ENCODE measurements at places on chromosomes 13 and 19.

DNA sequence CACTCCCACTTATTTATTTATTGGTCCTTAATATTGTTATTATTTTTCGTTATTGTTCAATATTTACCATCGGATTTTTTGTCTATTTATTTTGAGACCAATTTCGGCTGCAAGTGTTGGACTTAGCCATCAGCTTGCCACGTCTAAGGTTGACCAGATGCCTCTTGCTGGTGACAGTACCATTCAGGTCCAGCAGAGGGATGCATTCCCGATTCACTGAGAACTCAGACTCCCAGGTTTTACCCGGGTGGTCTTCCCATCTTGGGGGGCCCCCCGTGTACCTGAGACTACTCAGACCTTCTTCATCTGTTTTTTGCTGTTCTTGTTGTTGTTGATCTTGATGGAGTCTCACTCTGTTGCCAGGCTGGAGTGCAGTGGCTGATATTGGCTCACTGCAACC lies 1435.2 kb downstream of the UQCRFS1 start:
- no peak for DNase-seq

- DNase-seq: peak; percentile 86
Observed at GRCh38 chr19:42270346-42271044, 1.4 kb downstream of the CIC start.

- no peak for DNase-seq
Observed at GRCh38 chr13:103224804-103225203, 158.6 kb upstream of the SLC10A2 start.

- no peak for DNase-seq
Observed at GRCh38 chr13:41645331-41645730, 188.0 kb downstream of the RGCC start.

DNA sequence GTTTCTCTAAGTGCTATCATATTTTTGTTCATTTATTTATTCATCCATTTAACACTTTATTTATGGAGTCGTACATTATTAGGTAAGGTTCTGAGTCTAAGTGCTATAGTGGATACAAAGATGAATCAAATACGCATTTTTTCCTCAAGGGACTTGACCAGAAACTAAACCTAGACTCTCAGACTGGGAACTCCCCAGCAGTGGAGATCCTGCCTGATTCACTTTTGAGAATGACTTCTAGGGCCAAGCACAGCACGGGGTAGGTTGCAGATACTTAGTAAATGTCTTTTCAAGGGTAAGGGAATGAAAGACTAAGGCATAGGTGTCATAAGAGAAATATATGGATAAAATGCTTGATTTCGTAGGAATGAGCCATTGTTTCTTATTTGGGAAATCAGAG lies 7.2 kb downstream of the DNAJC15 start:
- DNase-seq: no peak

DNA sequence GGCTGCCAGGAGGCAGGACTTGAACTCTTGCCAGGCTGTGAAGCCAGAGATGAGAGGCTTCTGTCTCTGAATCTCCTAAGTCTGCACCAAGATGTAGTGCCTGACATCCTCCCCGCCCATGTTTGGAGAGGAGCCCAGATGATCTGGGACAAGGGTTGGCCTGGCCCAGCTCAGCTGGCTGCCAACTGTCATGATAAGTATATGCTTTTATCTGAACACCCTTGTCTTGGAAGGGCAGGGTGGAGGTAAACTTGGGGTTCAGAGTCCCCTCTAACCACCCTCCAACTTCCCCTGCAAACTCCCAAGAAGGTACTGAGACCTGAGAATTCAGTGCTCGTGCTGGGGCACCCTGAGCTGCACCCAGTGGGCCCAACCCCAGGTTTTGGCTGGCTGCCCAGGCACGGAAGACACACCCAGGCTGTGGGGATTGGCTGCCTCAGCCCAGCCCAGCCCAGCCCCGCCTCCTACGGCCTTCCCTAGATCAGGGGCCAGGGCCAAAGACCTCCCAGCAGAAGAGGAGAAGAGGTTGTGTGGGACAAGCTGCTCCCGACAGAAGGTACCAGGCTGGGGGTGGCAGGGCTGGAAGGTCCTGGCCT lies at the start of gene CYP4F12:
Gene CYP4F12, plus strand, starts transcription at position 508 of the 596 bp plus-strand sequence. CDS start 443 bp downstream, outside the sequence.
- DNase-seq: peak; percentile 73

- no peak for DNase-seq
Observed at GRCh38 chr19:28598861-28599260, 614.1 kb downstream of the UQCRFS1 start.

- DNase-seq: no peak
Observed at GRCh38 chr19:48279747-48280146, 9.9 kb downstream of the ZNF114 start.

DNA sequence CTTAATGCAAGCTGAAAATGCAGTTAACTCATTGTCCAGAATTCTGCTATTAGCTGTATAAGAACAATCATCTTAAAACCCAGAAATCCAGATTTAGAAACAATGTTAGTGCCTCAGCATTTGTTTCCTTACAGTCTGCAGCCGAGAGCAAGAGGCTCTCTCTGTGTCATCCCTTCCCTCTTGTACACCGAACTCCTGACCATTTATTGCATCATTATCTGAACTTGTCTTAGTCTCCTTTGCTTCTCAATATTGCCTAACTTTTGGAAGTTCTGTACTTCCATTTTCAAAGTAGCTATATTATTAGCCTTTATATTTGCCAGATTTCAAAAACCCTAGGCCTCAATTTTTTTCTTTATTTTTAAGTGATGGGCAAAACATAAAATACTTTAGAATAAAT lies 27.1 kb downstream of the RNASEH2B start:
- DNase-seq: no peak

DNA sequence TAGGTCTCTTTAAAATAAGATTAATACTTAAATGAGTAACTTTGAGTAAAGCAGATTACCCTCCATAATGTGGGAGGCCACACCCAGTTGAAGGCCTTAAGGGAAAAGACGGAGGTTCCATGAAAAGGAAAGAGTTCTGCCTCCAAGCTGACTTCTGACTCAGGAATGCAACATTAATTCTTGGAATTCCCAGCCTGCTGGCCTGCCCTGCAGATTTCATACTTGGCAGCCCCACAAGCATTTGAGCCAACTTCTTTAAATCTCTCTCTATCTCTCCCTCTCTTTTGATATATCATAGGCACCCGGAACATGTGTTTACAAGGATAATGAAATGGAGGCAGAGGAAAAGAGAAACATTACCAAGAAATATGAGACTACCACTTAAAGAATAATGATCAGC lies 902.3 kb upstream of the MIR17HG start:
- DNase-seq: no peak

GRCh38 chr13:42283574-42283973 lies 11.6 kb downstream of the AKAP11 start:
- DNase-seq: no peak

DNA sequence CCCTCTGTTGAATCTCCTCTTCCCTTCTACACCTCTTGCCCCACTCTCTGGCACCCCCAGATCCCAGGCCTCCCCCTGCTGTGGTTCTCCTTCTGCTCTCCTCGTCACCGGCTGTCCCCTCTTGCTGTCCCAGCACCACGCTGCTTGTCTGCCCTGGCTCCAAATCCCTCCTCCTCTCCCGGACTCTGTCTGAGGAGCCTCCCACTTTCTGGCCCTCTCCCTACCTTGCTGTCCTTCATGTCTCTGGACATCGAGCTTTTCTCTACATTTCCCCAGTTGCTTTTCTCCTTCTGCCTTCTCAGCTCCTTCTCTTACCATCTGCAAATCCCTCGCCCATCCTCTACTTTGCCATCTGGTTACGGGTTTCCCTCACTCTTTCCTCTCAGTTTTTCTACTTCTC lies 1.2 kb downstream of the ZNF347 start:
- DNase-seq: no peak

GRCh38 chr13:40215311-40215710 lies 451.1 kb downstream of the FOXO1 start:
- no peak for DNase-seq

DNA sequence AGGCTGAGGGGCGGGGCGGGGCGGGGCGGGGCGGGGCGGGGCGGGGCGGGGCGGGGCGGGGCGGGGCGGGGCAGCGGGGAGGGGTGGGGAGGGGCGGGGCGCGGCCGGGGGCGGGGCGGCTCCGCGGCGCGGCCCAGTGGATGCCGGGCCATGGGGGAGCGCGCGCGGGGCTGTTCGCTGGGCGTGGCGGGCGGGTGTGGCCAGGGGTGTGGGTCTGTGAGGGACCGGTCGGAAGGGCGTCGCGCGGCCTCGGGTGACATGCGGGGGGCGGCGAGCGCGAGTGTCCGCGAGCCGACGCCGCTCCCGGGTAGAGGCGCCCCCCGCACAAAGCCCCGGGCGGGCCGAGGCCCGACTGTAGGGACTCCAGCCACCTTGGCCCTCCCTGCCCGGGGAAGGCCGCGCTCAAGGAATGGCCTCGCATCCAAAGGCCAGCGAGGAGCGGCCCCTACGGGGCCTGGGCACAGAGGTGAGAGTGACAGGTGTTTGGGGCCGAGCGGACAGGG lies at the start of gene ZFP28:
Gene ZFP28, plus strand, starts transcription at position 188 of the 503 bp plus-strand sequence. Its CDS starts 71 bp downstream, at position 259.
- peak; percentile 91 for DNase-seq

DNA sequence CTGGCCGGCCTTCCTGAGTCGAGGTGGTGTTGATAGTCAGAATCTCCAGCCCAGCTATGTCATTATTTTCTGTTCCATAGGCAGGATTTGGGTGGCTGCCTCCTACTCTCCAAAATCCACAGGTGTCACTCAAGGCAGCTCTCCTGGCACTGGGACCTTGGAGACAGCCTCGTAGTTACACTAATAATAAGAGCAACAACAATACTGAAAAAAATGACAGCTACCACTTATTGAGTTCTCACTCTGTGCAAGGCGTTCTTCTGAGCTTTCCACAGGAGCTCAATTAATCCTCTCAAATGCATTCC lies 12.2 kb upstream of the KLK12 start:
- DNase-seq: no peak

DNA sequence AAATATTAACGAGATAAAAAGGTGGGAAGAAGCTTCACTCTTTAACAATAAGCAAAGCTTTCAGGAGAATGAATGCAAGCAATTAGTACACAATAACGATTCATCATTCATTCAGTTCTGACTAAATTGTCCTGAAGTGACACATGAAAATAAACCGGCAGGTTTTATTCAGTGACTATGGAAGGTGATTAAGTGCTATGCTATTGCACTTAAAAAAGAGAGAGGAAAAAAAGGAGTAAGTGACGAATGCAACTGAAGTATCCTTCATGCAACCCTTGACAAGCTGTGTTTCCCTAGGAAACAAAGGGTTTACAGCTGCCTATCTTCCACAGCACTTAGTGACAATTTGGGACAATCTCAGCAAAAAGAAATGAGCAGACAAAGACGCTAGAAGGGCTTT lies 1.4 kb downstream of the LIG4 start:
- DNase-seq: no peak

GRCh38 chr13:32381539-32381938 lies 46.4 kb downstream of the N4BP2L1 start:
- no peak for DNase-seq

DNA sequence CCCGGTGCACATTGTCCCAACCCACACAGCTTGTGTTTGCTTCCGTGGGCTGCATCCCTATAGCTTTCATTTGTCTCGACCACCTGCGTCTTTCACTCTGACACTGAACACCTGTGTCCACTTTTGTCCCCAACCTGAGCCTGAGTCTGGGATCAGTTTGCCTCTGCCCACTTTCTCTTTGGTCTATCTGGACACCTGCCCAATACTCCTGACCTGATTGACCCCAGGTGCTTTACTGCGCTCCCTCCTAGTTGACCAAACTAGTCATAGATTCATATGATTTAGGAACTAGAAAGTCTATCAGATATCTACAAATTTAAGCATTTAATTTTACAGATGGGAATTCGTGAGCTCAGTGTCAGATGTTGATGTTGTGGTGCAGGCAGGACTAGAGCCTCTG lies 209.9 kb downstream of the DCT start:
- DNase-seq: no peak

- no peak for DNase-seq
Observed at GRCh38 chr13:93976528-93976927, 503.0 kb downstream of the DCT start.

DNA sequence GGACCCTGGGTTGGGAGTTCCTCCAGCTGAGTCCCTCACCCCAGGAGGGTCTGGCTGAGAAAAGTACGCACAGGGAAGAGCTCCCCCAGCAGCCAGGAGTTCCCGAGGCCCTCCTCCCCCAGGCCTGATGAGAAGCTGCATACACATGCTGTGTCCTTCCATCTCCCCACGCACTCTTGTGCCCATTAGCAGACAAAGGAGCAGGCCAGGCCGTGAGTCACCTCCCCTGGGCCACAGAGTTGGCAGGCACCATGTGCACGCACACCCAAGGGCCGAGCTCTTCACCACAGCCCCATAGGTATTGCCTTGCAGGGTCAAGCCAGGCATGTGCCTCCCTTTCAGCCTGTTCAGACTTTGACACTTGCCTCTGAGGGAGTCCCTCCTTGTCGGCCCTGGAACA lies 17.5 kb downstream of the MAU2 start:
- DNase-seq: no peak

GRCh38 chr13:113928685-113929627 lies 44.9 kb downstream of the C13orf46 start:
- peak; percentile 58 for DNase-seq

DNA sequence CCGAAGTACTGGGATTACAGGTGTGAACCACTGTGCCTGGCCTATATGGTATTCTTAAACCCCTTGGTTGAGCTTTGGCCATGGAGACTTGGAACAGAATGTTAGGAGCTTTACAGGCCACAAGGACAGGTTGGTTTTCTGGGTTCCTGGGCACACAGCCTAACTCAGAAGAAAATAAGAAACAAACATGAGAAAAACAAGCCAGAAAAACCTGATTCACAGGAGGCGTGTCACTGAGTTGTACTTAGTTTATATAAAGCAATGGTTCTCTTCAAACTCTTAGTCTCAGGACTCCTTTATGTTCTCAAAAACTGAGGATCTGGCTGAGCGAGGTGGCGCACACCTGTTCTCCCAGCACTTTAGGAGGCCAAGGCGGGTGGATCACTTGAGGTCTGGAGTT lies 125.1 kb upstream of the SPATA13 start:
- no peak for DNase-seq

DNA sequence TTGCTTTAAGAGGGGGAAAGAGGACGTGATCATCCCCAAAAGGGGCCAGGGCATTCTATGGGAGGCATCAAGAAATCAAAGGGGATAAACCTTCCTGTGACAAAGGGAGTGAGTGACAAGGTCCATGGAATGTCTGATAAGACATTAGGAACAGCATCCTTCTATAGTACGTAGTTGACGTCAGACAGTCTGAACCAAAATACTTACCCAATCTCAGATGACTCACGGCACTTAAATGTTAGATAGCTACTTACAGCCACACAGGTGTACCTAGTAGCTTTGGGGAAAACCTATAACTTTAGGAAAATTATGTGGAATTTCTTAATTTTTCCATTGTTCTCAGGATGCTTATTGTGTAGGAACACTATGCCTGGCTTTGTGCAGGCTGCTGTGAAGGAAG lies 4.9 kb downstream of the LGALS16 start:
- no peak for DNase-seq

- peak; percentile 74 for DNase-seq
Observed at GRCh38 chr13:98563071-98563470, 13.8 kb downstream of the STK24 start.

GRCh38 chr13:24747248-24748060 lies 16.5 kb upstream of the RNF17 start:
- DNase-seq: no peak
